ENCODE measurements at places on chromosomes 6 and 20.

- DNase-seq, result no peak
Measured at GRCh38 chr6:133396233-133396983, 155.3 kb downstream of the EYA4 start.

DNA sequence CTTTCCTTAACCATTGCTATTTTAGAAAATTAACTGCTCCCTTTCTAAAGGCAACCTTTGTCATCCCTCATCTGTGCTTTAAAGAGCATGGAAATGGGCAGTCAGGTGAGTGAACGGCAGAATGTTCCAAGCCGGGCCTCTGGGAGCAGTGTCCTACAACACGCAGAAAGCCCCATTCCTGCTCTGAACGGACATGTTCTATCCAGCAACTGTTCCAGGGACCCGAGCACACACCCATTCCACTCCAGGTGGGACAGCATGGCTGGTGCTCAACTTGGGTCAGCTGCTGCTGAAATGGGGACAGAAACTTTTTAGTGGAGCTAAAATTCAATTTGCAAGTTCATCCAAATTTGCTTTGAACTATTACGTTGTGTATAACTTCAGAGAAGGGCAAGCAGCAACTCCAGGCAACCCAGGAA is 26.7 kb downstream of the DIDO1 start:
- no peak for DNase-seq

GRCh38 chr6:137840252-137840651 is 26.8 kb upstream of the TNFAIP3 start:
- no peak for DNase-seq

GRCh38 chr6:135360222-135360621 is 137.3 kb downstream of the AHI1 start:
- no peak for DNase-seq

DNA sequence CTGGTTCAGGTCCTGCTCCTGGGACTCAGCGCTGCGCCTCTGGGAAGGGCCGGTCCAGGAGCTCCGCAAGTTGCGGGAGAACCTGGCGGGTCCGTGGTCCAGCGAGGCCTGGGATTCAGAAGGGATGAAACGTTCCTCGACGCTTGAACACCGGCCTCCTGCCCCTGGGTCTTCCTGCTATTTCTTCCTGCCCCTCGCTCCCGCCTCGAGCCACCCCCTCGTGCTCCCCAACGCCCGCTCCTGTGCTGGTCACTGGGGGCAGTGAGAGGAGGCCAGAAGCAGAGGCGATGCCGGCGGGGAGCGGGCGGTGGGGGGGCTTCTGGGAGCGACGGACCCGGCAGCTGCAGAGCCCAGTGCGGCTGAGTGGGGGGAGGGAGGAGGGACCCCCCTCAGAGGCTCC is 20.8 kb upstream of the KIF25 start:
- DNase-seq, result no peak

DNA sequence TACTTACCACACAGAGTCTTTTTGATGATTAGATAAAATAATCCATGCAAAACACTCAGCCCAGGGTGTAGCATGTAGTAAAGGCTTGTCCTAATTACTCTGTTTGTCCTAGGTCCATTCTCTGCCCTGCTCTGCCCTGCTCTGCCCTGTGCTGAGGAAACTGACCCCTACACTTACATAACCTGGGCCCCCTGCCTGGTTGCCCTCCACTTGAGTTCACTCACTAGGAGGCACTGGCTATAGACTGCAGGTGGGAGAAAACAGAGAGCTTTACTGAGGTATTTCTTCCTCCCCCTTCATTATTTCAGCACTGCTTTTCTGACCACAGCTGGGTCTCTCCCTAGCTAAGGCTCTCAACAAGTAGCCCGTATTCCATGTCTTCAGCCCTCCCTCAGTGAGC is 70.9 kb upstream of the TBX18 start:
- no peak for DNase-seq

DNA sequence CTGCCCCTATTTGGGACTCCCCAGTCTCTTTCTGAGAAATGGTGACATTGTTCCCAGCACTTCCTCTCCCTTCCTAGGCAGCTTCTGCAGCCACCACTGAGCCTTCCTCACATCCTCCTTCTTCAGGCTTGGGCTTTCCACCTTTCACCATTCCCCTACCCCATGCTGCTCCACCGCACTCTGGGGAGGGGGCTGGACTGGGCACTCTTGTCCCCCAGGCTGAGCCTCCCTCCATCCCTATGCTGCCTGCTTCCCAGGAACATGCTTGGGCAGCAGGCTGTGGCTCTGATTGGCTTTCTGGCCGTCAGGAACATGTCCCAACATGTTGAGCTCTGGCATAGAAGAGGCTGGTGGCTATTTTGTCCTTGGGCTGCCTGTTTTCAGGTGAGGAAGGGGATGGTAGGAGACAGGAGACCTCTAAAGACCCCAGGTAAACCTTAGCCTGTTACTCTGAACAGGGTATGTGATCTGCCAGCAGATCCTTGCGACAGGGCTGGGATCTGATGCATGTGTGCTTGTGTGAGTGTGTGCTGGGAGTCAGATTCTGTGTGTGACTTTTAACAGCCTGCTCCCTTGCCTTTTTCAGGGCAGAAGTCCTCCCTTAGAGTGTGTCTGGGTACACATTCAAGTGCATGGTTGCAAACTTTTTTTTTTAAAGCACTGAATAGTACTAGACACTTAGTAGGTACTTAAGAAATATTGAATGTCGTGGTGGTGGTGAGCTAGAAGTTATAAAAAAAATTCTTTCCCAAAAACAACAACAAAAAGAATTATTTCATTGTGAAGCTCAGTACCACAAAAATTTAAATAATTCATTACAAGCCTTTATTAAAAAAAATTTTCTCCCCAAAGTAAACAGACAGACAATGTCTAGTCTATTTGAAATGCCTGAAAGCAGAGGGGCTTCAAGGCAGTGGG is 2.1 kb upstream of the CDKN1A start:
- DNase-seq, result no peak

GRCh38 chr6:138673346-138674014 is 100.1 kb upstream of the CCDC28A start:
- DNase-seq, result no peak

Measured in activated T-helper 2 cell treated with anti-CD3 and anti-CD28 coated beads, Interferon-gamma antibody, Interleukin-2, Interleukin-4, amounts not matched to agents 10 μg/mL and 5 μg/mL and 100 μg/mL, durations not matched to agents 14 hours and 24 hours and 36 hours (primary cell).